ENCODE measurements at places on chromosomes 11 and 22.

DNA sequence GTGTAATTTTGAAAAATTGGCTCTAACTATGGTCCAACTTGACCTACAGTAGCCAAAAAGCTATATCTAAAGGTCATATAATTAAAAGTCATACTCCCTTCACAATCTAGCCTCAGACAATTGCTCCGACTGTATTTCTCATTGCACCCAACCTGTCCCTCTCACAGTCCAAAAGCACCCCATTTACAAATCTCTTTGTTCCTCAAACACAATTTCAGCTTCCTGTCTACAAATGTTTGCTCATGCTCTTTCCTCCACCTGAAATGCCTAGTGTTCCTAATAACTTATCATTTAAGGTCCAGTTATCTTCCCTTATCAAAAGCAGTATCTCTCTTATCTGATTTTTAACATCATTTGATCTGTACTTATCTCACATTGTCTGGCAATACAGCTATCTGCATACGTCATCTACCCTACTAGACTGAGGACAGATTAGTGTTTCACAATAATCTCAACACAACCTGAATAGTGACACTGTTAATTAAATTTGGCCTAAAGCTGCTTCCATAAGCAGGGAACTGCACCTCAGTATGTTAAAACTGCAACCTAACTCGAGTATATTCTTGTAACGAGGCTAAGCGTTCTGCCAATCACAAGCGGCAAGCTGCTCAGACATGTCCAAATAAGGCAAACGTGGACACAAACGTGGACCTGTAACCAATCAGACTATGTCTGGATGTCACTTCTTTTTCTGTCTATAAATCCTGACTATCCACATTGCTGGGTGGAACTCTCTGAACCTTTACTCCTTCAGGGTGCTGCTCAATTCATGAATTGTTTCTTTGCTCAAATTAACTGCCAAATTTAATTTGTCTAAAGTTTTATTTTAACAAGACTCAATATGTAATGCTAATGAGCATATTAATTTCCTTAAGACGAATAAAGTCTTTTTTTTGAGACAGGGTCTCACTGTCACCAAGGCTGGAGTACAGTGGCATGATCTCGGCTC is 15.9 kb downstream of the PICALM start:
- no peak for DNase-seq

DNA sequence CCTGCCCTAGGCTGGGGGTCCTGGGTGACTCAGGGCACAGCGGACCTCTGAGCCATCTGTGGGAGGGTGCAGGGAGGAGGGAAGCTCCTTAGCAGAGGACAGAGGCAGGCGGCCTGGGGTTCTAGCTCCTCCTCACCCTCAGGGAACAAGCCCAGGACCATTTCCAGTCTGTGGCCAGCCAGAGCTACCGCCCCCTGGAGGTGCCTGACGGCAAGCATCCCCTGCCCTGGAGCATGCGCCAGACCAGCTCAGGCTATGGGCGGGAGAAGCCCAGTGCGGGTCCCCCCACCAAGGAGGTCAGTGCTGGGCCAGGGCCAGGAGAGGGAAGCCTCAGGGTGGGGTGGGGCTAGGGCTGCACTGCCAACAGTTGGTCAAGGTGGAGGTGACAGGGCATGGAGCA is 26.0 kb upstream of the LRRC10B start:
- no peak for DNase-seq

DNA sequence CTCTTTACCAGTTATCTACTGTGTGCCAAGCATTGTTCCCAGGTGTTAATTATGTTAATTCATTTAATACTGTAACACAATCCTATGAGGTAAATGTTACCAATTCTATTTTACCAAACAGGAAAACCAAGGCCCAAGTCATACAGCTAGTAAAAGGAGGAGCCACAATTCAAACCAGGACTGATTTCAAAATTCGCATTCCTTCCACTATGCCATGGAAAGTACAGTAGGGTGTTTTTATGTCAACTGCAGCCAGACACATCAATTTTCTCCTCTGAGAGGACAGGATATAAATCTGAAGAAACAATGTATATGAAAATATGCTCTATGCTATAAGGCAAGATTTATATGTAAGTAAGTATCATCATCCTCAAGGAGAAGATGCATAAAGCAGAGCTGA is 104.3 kb downstream of the RPL27A start:
- DNase-seq: no peak

GRCh38 chr11:127972816-127973215 is 614.5 kb downstream of the ETS1 start:
- DNase-seq: no peak

GRCh38 chr11:115155320-115155719 is 348.9 kb downstream of the CADM1 start:
- no peak for DNase-seq

DNA sequence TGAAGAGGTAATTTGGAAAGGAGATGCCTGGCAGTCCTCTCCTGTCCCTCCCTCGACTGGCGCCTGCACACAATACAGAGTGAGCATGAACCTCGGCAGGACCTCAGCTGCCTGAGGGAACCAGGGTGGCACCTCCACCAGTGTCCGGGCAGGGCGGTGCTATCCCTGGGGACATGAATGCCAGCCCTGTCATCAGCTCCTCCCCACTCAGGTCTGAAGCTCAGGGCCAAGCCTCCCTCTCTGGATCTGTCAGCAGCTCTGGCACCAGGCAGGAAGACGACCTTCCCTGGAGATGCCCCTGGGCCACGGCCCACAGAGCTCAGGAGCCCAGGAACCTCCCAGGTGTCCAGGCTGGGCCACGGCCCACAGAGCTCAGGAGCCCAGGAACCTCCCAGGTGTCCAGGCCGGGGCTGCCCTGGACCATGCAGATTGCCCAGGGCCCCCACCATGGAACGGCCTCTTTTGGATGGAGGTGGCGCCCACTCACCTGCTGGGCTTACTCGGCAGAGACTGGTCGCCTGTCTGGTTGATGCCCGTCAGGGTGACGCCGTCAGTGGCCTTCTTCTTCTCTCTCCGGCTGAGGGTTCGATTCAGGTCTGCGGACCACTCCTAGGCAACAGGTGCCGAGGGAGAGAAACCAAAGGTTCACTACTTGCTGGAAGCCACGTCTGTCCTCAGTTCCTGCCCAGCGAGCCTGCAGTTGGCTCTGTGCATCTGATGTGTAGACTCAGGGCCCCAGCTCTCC is 21.7 kb upstream of the ARFGAP3 start:
- no peak for DNase-seq

DNA sequence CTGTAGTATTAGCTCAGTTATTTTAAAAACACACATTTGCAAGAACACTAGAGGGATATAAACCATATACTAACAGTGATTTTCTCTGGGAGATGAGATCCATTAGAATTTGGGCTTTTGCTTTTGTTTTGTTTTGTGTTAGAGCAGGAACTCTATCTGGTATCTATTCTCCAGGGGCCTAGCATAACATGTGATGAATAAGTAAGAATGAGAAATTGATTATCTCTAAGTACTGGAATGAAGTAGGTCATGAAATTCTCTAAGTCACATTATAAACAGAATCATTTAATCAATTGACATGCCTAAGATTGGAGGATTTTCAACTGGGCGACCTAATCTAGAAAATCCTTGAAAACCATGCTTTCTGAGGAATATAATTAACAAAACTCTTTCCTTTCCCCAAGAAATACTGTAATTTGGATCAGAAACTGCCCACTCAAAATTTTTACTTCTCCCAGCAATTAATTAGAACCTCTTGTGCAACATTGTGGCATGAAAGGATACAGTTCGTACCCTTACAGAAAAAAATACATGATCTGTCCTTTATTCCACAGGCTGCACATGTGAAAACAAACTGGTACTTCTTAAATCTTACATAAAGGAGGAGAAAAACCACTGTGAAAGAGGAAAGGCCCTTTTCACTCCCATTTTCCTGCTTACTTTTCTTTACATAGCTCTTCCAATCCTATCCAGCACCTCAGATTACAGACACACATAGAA is 93.5 kb downstream of the MRTFA start:
- no peak for DNase-seq

- DNase-seq: no peak
These were observed 38.3 kb downstream of the PTPRJ start for GRCh38 chr11:48018528-48019216.
